ENCODE measurements at places on chromosomes 1 and 21. TPM values are rescaled to one million over a fixed set of nuclear protein-coding genes. Genes with fewer than 3 reads are reported as not detected.

LORICRIN gene
- total RNA-seq: not detected

CELA3A gene
- not detected for total RNA-seq

CRP gene
- not detected for total RNA-seq

CHD1L gene
- total RNA-seq: 29.0 TPM

LRRC39 gene
- 1.8 TPM for total RNA-seq

SIK1 gene
- 734 TPM for total RNA-seq

INSRR gene
- 0.08 TPM for total RNA-seq

A3GALT2 gene
- total RNA-seq: not detected

GJA4 gene
- total RNA-seq: not detected

OR2T11 gene
- not detected for total RNA-seq

OR2AK2 gene
- total RNA-seq: 0.62 TPM

ANGPTL7 gene
- total RNA-seq: not detected

ADAMTS5 gene
- total RNA-seq: not detected

WNT2B gene
- total RNA-seq: 0.41 TPM

OR2T29 gene
- not detected for total RNA-seq

ARTN gene
- total RNA-seq: 0.81 TPM

KRTAP21-2 gene
- total RNA-seq: not detected

VAV3 gene
- 9.7 TPM for total RNA-seq

TFF3 gene
- total RNA-seq: not detected

Data from CD8-positive, alpha-beta T cell (primary cell).